Activated CD4-positive, alpha-beta T cell treated with anti-CD3 and anti-CD28 coated beads, Interleukin-2, amount 50 U/mL, for 1 hour (primary cell): ENCODE measurements at places on chromosomes 7 and 10.

DNA sequence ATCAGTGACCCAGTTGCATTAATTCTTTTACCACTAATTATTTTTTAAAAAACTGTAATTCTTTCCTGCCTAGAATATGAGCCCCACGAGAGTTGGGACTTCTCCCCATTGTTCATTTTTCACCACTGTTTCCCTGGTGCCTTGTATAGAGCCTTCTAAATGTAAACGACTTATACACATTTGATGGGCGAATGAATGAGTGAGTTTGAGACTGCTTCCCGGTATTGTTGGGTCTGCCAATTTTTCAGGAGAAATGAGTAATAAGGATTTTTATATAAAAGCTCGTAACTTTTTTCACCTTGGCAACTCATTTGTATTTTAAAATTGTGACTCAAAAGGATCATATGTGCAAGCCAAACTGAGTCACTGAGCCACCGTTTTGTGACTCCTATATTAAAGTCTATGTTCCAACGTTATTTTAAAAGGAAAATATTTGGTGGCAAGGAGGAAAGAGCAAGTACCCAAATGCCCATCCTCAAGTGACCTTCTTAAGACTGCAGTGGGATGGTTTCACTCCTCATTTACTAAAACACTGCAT lies 621.3 kb downstream of the KCNMA1 start:
- no peak for DNase-seq

DNA sequence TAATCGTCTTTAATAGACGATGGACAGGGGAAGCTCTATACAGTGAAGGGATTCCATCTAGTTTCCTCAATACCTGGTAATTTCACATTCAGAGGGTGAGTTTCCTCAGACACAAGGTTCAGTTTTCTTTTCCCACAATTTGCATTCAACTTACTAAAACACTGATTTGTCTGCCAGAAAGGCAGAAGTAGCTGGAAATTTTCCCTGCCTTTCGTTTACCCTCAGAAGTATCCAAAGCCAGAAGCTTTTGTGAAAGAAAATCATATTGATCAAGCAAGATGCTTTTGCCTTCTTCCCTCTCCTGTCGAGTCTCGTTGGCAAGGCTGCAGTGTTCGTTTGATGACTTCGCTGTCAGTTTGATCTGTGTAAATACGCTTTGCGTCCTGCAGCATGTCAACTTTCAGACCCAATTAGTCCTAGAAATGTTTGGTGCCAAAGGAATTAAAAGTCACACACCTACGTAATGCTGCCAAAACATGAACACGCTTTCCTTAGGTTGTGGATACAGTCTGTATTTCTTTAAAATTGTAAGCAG lies 631.9 kb upstream of the FOXK1 start:
- no peak for DNase-seq

DNA sequence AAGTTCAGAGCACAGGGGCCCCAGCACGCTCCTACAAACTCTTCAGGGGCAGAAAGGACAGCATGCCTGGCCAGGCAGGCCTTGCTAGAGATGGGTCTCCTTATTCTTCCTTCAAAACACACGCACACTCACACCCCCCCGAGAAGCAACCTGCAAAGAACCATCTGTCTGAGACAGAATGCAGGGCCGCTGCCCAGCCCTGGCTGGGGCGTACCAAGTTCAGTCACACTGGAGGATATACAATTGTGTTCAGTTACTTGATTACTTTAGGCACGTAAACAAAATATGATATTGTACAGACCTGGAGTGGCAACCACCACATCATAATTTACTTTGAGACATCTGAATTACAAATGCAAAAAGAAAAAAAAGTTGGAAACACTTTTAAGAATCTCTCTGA lies 5.7 kb downstream of the FAM53B start:
- no peak for DNase-seq

DNA sequence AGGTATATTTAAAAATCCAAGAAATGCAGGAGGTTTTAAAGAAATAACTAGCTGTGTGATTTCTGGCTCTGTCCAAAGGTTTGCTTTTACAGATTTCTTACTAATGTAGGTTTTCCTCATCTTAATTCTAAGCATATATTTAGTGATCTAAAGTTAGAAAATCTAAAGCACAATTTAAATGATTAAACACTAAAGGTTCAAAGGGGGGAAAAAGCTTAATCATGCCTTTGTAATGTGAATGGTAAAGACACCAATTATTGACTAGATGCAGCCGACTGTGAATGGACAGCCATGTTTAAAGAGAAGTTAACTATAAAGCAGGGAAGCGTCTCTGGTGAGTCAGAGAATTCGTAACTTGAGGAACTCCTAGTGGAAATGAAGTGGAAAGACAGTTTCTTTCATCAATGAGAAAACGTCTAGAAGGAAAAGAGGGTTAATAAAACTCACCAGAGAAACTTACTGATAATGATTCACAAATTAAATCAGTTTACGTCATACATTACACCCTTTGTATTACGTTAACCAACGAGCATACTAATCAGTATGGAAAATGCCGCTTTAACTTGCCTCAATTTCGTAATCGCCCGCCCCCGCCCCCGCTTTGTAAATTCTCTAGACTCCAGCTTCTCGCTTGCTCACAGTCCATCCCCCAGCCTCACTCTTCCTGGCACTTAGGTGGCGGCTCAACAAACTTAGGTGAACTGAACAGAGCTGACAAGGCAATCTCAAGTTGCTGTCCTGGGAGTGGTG lies 1.1 kb upstream of the HBP1 start:
- peak; percentile 71 for DNase-seq

GRCh38 chr7:131381069-131381838 lies 53.6 kb downstream of the MKLN1 start:
- DNase-seq = no peak

DNA sequence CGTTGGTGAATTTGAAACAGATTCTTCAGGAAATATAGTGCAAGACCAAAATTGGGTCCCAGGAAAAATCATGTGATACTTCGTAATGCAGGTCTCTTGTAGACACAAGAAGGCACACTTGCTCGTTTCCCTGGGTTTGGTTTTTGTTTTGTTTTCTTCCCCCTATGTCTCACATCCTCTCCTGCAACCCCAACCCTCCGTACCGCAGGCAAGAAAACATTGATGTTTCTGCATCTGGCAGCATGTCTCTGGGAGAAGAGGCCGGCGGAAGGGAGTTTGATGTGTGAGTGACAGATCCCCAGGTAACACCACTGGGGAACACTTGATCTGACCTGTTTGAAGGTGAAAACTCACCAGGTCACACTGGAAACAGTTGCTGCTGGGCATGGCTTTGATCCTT lies 718.5 kb downstream of the AUTS2 start:
- DNase-seq = peak; percentile 2

DNA sequence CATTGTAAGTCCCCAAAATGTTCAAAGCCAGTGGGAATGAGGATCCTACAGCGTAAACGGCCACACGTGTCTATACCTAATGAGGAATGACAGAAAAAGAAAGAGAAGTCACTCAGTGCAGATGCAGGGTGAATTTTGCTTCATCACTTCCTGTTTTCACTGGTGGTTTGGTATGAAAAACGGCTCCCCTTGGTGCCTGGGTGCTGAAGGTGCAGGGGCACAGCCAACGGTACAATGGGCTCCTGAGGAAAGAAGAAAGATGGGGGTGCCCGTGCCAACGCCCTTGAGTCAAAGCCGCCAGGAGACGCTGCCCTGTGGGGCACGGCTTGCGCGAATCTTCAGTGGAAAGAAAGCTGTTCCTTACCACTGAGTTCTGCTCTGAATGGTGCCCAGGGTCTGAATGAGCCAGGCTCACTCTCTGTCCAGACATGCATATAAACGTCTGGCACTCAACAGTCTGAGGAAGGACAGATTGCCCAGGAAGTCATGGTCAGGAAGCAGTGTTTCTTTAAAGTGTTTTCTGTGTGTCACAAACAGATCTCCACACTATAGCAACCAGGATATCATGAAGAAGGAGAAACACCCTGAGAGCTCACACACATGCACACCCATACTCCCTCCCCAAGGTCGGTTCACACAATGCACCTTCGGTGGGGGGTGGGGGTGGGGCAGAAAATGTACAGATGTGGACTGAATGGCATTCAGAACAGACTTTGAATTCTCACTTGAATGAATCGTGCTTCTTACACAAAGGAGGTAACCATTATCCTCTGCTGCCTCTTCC lies 105.8 kb downstream of the ELMO1 start:
- DNase-seq = peak; percentile 71

- DNase-seq = no peak
Measured at GRCh38 chr10:79193694-79194382, 125.1 kb downstream of the ZMIZ1 start.

GRCh38 chr10:43237631-43238446 lies 29.0 kb downstream of the RASGEF1A start:
- no peak for DNase-seq

- no peak for DNase-seq
Measured at GRCh38 chr10:12406764-12407400, 57.5 kb downstream of the CAMK1D start.

DNA sequence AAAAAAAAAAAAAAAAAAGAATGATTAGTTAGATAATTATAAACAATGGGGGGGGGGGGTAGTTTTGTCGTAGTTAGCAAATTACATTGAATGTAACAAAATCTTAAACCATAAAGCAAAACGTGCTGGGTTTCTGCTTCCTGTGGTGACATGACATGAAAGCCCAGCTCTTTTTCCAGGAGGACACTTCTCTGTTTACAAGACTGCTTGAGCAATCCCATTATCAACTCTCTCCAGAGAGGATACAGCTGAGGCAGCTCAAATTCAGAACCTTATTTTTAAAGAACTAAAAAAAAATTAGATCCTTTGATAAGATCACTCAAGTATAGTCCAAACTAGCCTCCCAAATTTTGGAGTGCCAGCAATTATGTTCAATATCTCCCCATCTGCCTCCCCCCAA lies 58.6 kb downstream of the ADRB1 start:
- DNase-seq = no peak

- no peak for DNase-seq
Measured at GRCh38 chr7:76254781-76255180, 47.7 kb upstream of the HSPB1 start.

GRCh38 chr10:75029857-75030256 lies 81.6 kb upstream of the SAMD8 start:
- no peak for DNase-seq

DNA sequence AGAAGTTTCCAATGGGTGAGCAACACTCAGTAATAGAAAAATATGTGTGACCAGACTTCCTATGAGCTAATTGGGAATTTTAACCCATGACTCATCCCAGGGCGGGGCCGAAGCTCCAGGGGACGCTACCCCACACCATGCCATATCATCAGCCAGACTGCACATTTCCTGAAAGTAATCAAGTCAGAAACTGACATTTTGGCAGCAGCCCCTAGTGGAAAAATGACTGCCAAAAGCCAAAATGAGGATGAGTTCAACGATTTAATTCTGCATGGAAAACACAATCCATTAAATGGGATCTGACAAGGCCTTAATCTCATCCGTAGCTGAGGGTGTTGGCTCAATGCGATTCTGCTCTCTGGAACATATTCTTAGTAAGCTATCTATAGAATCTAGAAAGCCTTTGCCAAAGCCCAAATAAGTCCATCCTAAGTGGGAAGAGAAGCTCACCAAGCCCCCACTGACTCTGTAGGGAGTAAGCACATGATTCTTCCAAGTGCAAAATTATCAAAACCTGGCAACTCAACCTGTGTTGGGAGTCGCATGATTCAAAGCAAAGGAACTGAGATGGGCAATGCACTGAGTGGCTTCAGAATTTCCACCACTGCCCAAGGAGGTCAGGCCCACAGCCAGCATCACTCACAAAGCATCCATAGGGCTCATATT lies 93.1 kb upstream of the PDE1C start:
- DNase-seq = no peak
